ENCODE measurements at places on chromosomes 6 and 20.

DNA sequence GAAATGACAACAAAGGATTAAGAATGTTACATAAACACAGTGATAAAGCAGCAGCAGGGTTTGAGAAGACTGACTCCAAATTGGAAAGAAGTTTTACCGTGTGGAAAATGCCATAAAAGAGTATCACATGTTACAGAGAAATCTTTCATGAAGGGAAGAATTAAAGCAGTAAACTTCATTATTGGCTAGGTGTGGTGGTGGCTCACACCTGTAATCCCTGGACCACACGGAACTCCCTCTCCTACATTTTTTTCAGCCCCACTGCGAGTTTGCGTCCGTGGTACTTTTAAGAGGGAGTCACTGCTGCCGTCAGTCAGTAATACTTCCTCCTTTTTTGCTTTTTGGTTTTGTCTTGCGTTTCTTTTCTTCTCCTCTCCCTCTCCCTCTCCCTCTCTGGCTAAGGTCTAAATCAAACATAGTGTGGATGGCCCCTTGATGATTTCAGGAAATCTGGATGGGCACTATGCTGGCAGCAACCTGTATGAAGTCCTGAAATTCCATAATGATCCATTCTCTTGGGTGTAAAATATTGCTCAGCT, 112.3 kb downstream of the MAN1A1 start:
- no peak for DNase-seq

DNA sequence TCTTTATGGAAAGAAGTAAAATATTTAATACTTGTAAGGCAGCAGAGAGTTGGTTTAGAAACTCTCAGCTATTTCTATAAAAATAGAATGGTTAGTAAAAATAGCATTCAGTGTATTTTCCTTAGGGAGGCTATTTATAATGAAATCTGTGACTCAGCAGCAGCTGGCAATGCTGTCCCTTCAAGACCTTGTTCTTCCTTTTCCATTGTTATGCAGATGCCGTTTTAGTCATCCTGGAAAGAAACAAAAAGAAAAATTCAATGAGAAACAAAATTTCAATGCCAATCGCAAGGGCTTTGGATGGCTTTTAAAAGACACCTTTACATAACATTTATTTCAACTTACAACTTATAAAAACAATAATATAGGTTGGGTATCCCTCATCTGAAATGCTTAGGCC, 17.5 kb downstream of the MPC1 start:
- DNase-seq = no peak

DNA sequence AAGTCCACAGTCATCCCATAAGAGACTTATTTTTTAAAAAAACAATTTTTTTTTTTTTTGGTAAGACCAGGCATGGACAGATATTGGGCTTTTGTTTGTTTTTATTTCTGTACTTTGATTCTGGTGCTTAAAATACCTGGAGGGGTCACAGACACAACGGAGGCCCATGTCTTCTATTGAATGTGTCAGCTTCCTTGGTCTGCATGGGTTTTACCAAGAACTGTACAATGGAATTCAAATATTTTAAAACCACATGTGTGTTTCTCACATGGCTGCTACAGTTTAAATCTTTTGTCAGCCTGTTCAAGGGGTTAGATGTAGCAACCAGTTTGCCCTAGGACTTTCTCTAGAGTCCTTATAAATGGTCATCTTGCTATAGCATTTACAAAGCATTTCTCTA, 139.8 kb downstream of the SOX4 start:
- no peak for DNase-seq

GRCh38 chr6:3006476-3006875, 6.8 kb downstream of the NQO2 start:
- DNase-seq = no peak

DNA sequence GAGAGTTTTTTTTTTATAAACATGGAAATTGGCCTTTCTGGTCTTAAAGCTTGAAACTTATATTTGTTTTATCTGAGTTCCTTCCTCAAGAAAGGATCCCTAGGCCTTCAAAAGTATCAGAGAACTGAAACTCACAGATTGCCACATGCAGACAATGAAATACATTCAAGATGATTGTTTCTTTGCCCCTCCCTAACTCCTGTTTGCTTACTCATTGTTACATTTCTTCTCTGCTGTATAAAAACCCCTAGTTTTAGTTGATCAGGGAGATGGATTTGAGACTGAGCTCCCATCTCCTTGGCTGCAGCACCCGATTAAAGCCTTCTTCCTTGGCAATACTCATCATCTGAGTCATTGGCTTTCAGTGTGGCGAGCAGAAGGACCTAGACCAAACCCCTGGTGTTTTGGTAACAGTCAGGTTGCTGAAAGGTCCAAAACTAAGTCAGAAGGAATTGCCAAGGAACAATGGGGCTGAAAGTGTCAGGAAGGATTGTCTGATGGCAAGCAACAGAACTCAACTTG, 132.3 kb upstream of the SULF2 start:
- no peak for DNase-seq

- no peak for DNase-seq
Observed at GRCh38 chr6:4322846-4323309, 187.5 kb upstream of the ECI2 start.

DNA sequence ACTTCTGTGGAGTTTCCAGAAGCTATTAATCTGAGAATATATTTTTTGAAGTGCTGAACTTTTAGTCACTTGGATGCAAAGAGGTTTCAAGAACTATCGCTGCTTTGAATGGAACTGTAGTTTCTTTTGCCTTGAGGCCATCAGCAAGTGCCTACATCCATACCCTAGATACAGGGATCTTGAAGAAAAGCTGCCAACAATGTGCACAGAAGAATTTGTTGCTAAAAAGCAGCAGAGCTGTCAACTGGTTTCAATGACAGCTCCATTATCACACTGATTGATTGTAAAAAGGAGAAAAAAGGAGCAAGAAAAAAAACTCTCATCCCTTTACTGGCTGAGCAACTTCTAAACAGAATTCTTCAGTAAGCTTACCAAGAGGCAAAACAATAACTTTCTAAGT, 251.0 kb upstream of the NRSN1 start:
- DNase-seq = no peak

- DNase-seq = no peak
Observed at GRCh38 chr6:6781172-6781872, 192.8 kb downstream of the LY86 start.

- no peak for DNase-seq
Observed at GRCh38 chr20:62707276-62707920, 1.2 kb upstream of the NTSR1 start.

DNA sequence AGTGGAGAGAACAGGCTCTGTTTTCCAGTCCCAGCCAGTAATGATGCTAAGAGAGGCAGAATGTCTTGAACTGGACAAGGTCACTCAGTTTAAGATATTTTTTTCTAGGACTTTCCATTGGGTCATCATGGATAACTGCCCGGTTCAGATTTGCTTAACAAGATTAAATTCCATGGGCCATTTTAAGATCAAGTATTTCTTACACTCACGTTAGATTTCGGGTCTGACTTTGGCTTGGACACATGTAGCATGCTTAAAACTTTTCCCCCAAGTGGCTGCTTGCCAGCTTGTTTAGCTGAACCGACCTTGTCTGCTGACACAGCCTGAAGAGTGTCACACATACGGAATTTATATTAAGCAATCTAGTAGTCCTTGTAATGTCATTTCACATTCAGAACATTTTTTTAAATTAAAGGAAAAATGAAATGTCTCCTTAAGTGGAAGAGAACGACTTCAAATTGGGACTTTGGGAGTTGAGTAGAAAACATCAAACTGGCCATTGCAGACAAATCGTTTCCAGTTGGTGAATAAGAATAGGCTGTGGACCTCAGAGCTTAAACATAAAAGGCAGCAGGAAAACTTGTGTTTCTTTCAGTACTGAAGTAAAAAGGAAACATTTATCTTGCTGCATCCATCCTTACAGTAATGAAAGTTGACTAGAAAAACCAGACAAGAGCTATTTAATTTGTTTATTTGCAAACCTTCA, 29.0 kb downstream of the ARMC2 start:
- no peak for DNase-seq

DNA sequence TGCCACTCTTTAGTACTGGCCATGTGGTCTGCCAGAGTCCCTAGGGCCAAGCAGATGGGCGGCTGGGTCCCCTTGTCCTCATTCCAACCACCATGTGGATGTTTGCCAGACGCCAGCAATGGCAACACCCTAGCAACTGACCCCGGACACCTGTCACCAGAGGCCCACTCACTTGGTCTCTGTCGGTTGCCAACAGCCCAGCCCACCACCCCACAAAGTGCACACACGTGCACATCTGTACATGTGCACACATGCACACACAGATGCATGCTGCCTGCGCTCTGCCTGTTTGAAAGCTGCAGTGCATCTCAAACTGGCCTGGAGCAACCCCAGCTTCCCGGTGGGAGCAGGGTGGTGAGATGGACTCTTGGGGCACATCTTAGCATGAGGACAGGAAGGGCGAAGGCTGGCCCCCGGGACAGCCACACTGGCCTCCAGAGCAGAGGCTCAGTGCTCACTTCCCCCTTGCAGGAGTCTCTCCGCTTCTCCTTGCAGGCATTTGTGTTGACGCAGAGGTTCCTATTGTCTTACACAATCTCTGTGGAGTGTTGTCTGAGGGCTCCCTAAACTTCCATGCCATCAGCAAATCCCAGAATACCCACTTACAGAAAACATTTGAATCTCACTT, 54.0 kb downstream of the PSMG4 start:
- DNase-seq = no peak

DNA sequence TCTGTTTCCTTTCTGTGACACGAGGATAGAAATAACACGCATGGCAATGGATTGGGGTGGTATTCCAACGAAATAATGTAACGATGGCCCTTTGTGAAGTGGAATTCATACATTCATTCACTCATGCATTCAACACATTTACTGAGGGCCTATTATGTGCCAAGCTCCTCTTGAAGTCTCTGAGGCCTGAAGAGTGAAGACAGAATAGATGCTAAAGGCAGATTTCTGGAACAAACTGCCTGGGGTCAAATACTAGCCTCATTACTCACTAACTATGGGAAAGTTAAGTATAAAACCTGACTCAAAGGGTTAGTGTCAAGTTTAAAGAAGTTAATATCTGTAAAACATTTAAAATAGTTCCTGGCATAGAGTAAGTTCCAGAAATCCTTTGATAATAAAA, 279.6 kb upstream of the SULF2 start:
- DNase-seq = no peak
